Hematopoietic multipotent progenitor cell treated with erythropoietin and hydrocortisone succinate and interleukin-3 and kit ligand, for 15 days (in vitro differentiated cells): ENCODE measurements at places on chromosomes 12 and 14.

- no peak for DNase-seq
These were observed 199.7 kb upstream of the ATXN7L3B start for GRCh38 chr12:74337951-74338350.

GRCh38 chr12:4910502-4911315 lies 1.0 kb downstream of the KCNA1 start:
- no peak for DNase-seq

DNA sequence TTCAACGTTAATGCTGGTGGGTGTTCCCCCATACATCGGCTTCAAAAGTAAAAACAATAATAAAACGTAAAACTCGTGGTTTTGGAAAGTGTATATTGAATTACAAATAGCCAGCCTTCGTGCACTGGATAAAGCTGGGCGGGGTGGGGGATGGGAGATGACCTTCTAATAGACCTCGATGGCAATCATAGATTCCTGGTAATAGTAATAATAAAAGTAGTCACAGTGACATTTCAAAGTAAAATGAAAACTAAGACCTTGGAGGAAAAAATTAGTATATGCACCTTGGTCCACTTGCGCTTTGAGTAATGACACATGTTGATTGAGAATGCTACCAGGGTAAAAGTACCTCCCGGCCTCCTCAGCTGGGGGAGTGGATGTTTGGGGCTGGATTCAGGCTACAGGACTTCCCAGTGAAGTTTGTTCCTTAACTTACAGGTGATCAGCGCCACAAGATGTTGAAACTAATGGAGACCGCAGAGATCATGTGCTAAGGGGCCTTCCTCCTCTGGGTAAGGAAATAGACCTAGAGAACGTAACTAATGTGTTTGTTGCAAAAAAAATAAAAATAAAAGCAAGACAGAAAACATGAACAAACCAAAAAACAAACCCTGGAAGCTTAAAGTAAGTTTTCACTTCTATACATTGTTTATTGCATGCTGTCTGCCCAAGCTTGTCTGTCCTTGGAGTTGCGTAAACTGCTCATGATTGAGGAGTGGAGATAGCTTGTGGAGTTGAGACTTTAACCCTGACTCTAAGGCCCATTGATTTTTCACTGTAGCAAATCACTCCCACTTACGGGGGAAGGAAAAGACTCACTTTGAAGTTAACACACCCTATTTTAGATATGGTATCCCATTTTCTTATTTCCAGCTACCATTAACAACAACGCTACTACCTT lies 907 bp upstream of the LRIG3 start:
- no peak for DNase-seq

DNA sequence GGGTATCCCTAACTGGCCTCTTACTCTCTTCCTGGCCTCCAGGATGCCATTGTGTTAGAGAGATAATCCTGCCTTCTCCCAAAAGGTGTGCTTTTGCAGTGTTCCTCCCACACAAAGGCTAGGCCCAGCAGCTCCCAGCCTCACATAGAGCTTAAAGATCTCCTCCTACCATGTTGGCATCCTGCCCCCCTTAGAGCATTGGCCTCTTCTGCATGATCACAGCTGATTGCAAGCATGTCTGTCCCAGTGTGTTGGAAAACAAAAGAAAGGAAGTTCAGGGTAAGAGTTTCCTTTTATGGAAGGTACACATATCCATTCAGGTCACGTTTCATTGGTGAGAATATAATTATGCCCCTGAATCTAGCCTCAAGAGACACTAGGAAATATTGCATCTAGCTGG lies 405.4 kb downstream of the TMTC2 start:
- DNase-seq, result no peak

- DNase-seq, result no peak
These were observed 166.6 kb upstream of the HMGA2 start for GRCh38 chr12:65657635-65658034.

DNA sequence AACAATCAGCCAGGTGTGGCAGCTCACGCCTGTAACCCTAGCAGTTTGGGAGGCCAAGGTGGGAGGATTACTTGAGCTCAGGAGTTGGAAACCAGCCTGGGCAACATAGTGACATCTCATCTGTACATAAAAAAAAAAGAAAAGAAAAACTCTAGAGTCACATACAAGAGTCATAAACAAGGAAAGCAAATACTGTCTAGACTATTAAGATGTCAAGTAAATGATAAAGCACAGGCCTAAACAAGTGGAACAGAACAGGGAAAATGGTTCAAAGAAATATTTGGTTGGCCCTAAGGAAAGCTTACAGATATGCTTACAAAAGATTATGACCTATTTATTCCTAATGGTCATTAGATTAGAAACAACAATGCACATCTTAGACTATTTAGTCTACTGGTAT lies 12.3 kb downstream of the CDK17 start:
- no peak for DNase-seq

GRCh38 chr12:89523843-89524540 lies 604 bp downstream of the GALNT4 start:
- DNase-seq, result no peak

DNA sequence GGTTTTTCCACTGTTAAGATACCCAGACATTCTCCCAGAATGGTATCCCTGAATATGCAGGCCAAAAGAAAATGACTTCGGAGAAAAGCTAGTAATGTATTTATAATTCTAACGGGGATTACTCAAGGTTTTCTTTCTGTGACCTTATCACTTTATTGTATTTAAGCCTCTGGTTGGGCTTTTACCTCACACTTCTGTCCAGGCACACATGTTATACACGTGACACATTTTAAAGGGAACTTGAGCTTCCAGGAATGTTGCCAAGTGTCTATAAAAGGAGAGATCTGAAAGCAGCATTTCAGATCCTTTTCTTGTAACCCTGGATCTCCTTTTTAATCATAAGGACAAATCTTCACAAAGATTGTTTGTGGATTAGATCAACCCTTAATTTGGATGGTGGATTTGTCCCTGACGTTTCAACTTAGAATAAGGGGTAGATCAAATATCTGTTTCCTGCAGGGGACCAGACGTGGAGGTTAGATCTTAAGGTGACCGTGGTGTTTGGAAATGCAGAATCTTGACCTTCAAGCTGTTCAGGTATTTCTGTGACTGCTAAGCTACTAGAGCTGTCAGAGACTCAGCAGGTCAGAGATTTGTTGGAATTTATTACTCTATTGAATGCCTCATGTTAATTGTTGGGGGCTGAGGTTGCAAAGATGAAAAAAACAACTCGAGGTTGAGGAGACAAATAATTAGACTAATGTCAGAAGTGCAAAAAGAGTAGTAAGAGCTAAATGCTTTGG lies 1.5 kb downstream of the CIPC start:
- DNase-seq, result peak; percentile 44

- DNase-seq, result no peak
These were observed 28.5 kb downstream of the YARS2 start for GRCh38 chr12:32727237-32727636.
